Fibroblast of skin of left biceps (primary cell): ENCODE measurements at places on chromosomes 5 and 9.

- DNase-seq = peak; percentile 87
Observed at GRCh38 chr5:54390015-54390414, 65.5 kb upstream of the HSPB3 start.

- no peak for DNase-seq
Observed at GRCh38 chr5:41683181-41683580, 172.8 kb upstream of the PLCXD3 start.

DNA sequence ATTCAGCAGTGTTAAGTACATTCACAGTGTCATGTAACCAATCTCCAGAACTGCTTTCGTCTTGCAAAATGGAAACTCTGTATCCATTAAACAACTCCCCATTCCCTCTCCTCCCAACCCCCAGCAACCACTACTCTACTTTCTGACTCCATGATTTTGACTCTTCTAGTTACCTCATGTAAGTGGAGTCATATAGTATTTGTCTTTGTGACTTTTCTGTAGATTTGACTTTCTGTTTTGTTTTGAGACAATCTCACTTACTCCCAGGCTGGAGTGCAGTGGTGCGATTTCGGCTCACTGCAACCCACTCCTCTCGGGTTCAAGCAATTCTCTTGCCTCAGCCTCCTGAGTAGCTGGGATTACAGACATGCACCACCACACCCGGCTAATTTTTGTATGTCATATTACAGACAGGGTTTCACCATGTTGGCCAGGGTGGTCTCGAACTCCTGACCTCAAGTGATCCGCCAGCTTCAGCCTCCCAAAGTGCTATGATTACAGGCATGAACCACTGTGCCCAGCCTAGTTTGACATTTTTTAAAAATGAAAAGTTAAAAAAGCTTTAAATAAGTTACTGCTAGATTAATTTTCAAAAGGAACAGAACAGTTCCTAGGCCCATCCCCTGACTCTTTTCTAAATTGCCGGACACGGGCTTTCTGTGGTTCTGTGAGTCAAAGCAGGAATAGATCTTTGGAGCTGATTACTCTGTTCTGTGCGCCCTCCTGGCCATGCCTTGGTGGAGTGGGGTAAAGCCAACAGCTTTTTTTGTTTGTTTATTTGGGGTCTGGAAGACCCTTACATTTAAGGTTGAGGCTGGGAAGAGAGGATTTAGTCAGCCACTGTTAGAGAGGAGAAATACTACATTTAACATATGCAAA is 59.3 kb downstream of the RALGPS1 start:
- DNase-seq = no peak

DNA sequence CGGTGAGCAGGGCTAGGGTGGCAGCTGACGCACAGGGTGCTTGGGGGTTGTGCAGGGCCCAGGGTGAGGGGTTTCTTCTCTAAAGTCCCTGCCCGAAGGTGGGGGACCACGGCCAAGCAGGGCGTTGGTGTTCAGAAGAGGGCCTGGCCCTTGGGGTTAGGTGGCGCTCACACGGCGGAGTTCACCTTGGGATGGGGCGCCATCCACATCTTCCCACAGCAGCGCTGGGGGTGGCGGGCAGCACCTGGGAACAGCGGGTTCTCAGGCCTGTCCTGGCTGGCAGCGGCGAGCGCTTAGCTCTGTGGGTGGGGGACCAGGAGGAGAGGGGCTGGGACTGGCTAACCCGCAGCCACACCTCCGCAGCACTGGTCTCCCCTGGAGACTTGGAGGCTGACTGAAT is 6.1 kb downstream of the GPSM1 start:
- DNase-seq = no peak

GRCh38 chr5:10726913-10727517 is 34.0 kb downstream of the DAP start:
- no peak for DNase-seq

DNA sequence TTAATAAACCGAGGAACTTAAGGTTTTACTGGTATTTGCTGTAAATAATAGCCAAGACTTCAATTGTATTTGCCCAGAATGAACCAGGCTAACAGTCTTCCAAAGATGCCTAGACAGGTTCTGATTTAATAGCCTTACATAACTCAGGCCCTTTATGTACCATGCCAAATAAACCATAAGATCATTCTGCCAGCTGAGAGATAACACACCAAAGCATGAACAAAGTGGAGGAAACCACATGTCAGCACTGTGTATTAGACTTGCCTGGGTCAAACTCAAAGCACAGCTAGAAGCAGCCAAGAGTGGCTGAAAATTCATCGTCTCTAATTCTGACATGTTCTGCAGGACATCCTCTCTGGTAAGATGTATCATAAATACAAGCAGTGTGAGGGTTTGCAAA is 319.3 kb upstream of the ZNF608 start:
- no peak for DNase-seq

DNA sequence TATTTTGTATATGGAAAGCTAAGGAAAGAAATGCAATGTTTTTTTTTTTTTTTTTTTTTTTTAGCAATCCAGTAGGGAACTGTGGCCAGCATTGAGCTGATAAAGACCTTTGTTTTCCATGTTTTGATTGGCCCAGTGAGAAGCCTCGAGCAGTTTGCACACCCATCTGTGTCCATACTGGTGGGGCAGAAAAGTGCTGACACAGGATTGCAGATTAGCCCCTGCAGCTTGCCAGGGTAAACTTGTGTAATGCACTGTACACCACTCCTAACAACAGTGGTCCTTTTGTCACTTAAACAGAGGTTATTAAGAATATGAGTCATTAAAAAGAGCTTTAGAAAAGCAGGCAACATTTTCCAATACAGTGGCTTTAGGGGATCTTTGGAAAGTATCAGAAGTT is 132.8 kb upstream of the CDKN2B start:
- DNase-seq = no peak

DNA sequence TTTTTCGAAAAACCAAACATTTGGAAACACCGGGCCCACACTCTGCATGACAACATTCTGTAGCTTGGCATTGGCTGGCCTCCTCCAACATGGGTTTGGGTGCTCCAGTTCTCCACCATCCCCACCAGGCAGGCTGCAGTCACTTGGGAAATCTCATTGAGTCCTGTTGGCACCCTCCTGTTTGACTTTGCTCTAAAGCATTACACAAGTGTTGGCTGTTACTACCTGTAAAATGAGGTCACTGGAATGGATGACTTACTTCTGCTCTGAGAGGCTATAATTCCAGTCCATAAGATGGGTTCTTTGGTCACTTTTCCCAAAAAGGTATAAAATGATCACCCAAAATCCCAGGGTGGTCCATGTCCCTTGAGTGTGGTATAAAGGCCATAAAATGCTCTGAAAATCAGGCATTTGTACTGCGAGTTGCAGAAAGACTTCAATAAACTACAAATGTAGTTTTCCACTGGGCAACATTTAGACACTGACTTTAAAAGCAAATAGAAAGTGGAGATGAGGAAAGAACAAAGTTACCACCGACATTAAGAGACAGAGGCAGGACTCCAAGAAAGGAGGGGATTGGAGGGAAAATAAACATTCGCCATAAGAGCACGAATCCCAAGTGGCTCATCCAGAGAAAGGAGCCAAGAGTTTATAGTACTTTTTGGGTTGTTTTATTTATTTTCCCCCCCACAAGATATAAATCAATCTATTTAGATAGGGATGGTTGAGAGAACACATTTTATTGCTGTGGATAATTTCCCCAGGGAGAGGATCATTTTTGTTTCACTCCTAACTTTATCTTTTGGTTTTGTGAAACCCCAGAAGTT is 295.1 kb downstream of the TLE1 start:
- DNase-seq = no peak

DNA sequence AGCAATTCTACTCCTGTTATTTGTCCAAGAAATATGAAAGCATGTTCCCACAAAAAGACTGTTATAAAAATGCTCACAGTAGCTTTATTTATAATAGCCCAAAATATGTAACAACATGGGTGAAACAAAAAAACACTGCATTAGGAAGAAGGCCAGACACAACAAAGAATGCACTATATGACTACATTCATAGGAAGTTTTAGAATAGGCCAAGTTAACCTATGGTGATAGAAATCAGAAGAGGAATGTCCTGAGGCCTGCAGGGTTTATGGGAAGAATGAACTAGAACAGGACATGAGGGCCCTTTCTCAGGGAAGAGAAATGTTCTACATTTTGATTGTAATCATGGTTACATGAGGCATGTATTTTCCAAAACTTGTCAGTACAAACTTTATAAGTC is 24.7 kb upstream of the TAS2R1 start:
- DNase-seq = no peak

GRCh38 chr5:73438645-73439470 is 9.7 kb downstream of the FOXD1 start:
- DNase-seq = no peak

DNA sequence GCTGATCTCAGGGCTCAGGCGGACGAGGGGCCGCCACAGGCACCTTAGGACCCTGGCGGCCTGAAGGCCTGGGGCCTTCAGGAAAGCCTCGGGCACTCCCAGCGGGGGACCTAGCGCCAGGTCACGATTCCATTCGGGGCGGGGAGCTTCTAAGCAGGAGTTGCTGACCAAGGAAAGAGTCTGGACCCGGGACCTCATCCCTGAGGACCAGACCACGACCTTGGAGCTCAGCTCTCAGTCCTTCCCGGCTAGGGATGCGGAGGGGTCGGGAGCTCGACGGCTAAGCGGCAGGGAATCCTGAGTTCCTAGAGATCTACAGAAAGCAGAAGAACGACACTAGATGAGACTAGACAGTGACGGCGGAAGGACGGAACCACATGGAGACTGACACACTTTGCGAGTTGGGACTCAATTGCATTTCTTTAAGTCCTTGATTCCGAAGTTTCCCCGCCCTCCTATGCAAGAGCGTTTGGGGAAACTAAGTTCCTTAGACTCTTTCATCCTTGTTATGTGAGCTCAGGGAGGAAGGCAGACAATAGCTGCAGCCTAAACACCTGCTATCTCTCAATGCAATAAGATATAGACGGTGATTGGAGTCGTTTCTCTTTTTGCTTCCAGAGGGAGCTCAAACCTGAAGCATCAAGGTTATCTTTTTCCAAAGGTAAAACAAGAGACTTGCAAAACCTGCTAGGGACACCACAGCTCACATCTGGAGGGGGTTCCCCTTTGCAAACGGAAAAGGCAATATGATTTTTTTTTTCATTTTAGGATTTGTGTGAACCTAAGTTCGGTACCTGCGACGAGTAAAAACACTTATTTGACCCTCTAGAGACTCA is 9.7 kb downstream of the NR2F1-AS1 start:
- no peak for DNase-seq
